Fibroblast of skin of abdomen (primary cell): ENCODE measurements at places on chromosomes 12 and 14.

- peak; percentile 70 for DNase-seq
Measured at GRCh38 chr12:124509676-124510300, 57.6 kb downstream of the NCOR2 start.

GRCh38 chr12:87216436-87216835, 812.8 kb downstream of the C12orf50 start:
- peak; percentile 56 for DNase-seq

DNA sequence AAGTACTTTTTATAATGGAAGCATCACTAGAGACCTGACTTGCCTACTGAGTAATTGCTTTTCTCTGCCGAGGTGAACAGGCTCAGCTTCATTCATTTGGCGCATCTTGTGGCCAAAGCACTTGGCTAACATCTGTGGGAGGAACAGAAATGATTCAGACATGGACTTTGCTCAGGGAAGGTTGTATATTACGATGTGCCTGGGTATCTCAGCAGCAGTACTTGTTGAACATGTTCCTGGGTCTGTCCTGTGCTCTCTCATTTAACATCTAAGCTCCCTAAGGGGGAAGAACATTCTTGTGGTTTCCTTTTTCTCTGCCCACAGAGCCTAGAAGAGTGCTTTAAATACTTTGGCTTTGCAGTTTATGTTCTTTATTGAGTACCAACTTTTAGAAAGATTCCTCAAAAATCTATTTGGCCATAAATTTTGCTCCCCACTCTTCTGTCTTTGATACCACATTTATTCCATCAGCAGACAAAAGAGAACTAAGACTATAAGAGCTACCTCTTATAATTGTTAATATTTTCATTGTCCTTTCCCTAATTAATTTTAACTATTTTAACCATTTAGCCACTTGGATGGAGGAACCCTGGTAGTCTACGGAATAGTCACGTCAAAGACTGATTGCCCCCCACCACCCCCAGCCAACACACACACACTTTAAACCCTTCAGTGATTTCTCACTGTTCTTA, 101.2 kb upstream of the EGLN3 start:
- peak; percentile 78 for DNase-seq

GRCh38 chr14:22338917-22339715, 249.9 kb downstream of the DAD1 start:
- peak; percentile 66 for DNase-seq

GRCh38 chr12:113082486-113083148, 26.1 kb downstream of the DTX1 start:
- no peak for DNase-seq

- no peak for DNase-seq
Measured at GRCh38 chr12:8987163-8987562, 2.2 kb upstream of the KLRG1 start.
